Spleen (tissue), 13 donors: ENCODE measurements at places on chromosomes 4 and X. TPM values are rescaled to one million over a fixed set of nuclear protein-coding genes. Genes with fewer than 3 reads are reported as not detected.

Gene SMARCA1
- 25.3 TPM for total RNA-seq

Gene INPP4B
- 28.7 TPM for total RNA-seq

Gene LUZP4
- not detected for total RNA-seq

Gene SLIT2
- total RNA-seq, result 69.9 TPM

Gene ATP10D
- 53.0 TPM for total RNA-seq

Gene FRAS1
- total RNA-seq, result 1.9 TPM

Gene CCDC160
- 0.69 TPM for total RNA-seq

GRCh38 chr4:83251447-83251830 is 33.2 kb downstream of the COQ2 start:
- no peaks in the 10 kb centered on the region for H3K27me3 ChIP-seq
- H3K4me3 ChIP-seq, result no peak overlapping the region
- peaks cover 19% of the 10 kb centered on the region for H3K4me1 ChIP-seq

DNA sequence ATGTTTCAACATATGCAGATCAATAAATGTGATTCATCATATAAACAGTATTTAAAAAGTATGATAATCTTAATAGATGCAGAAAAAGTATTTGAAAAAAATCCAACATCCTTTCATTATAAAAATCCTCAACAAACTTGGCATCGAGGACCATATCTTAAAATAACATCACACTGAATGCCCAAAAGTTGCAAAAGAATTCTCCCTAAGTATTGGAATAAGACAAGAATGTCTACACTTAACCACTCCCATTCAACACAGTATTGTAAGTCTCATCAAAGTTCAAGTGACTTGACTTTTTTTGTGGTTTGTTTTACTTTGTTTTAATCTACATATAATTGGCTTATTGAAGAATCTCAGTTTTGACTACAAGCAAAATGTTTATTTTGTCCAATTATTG is 779.0 kb upstream of the SLIT2 start:
- H3K27me3 ChIP-seq, result no peaks in the 10 kb centered on the region
- no peak overlapping the region for H3K4me3 ChIP-seq

GRCh38 chrX:82141942-82142341 is 940.0 kb downstream of the SH3BGRL start:
- no peaks in the 10 kb centered on the region for H3K4me1 ChIP-seq
- H3K27me3 ChIP-seq, result no peaks in the 10 kb centered on the region
- no peak overlapping the region for H3K4me3 ChIP-seq
- no peak overlapping the region for H3K27ac ChIP-seq
- DNase-seq, result no peak
- H3K36me3 ChIP-seq, result no peaks in the 10 kb centered on the region

DNA sequence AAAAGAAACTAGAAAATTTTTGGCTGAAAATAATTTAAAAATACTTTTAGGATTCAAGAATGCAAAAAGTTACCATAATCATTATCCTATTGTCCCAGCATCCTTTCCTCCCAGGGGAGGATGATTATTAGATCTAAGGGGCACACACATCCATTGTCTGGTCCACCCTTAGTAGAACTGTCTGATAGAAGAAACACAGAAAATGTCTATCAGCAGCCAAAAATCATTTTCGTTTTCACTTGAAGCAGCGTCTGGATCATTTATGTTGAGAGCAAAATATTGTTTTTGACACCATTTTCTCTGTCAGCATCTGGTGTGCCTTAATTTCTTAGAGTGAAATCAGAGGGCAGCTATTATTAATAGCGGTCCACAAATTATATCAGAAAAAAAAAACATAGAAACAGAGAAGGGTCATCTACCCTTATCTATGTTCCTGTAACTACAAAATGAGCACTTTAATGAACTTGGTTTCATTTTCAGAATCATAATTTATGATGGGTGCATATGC is 446.3 kb downstream of the TRAM1L1 start:
- H3K4me1 ChIP-seq, result no peaks in the 10 kb centered on the region
- H3K4me3 ChIP-seq, result no peak overlapping the region
- H3K27ac ChIP-seq, result no peak overlapping the region
- H3K27me3 ChIP-seq, result no peaks in the 10 kb centered on the region
- H3K36me3 ChIP-seq, result no peaks in the 10 kb centered on the region

DNA sequence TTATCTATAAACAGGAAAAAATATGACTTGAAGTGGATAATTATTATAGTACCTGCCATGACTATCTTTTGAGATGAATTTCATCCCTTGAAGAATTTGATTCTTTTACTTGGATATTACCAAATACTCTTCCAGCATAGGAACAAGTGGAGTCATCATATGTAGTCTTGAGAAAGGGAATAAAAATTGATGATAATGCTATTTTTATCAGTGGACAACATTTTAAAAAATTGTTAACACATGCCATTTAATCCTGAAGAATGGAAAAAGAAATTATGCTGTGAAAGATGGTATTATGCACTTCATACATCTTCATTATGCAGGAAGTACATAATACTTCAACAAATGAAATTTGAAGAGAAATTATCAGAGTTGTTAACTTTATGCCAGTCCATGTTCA is 83.6 kb downstream of the ITIH6 start:
- DNase-seq, result no peak
- no peaks in the 10 kb centered on the region for H3K36me3 ChIP-seq
- no peak overlapping the region for H3K27ac ChIP-seq
- H3K4me1 ChIP-seq, result no peaks in the 10 kb centered on the region
- no peaks in the 10 kb centered on the region for H3K27me3 ChIP-seq

- H3K36me3 ChIP-seq, result no peaks in the 10 kb centered on the region
- H3K27me3 ChIP-seq, result peaks cover 5% of the 10 kb centered on the region
- peak within 1 kb of the TSS; percentile 68 for H3K27ac ChIP-seq
- peaks cover 35% of the 10 kb centered on the region for H3K4me1 ChIP-seq
- peak; percentile 96 for DNase-seq
Measured at GRCh38 chr4:15702941-15703403, at the start of gene BST1. Gene BST1 (plus strand): TSS chr4:15703065. CDS start chr4:15703145, 80 bp downstream.

GRCh38 chrX:110402850-110403221 is 44.2 kb downstream of the RTL9 start:
- no peaks in the 10 kb centered on the region for H3K36me3 ChIP-seq
- no peak overlapping the region for H3K27ac ChIP-seq
- no peaks in the 10 kb centered on the region for H3K27me3 ChIP-seq

GRCh38 chr4:106126062-106126461 is 189.9 kb downstream of the TBCK start:
- no peak for DNase-seq
- H3K36me3 ChIP-seq, result no peaks in the 10 kb centered on the region
- no peak overlapping the region for H3K27ac ChIP-seq
- no peaks in the 10 kb centered on the region for H3K4me1 ChIP-seq

GRCh38 chrX:55638933-55639332 is 15.7 kb downstream of the FOXR2 start:
- no peaks in the 10 kb centered on the region for H3K27me3 ChIP-seq
- H3K36me3 ChIP-seq, result no peaks in the 10 kb centered on the region
- no peak for DNase-seq

GRCh38 chr4:112214390-112215264 is 17.0 kb upstream of the AP1AR start:
- no peaks in the 10 kb centered on the region for H3K4me1 ChIP-seq
- H3K27ac ChIP-seq, result no peak overlapping the region
- H3K36me3 ChIP-seq, result no peaks in the 10 kb centered on the region
- H3K27me3 ChIP-seq, result no peaks in the 10 kb centered on the region

DNA sequence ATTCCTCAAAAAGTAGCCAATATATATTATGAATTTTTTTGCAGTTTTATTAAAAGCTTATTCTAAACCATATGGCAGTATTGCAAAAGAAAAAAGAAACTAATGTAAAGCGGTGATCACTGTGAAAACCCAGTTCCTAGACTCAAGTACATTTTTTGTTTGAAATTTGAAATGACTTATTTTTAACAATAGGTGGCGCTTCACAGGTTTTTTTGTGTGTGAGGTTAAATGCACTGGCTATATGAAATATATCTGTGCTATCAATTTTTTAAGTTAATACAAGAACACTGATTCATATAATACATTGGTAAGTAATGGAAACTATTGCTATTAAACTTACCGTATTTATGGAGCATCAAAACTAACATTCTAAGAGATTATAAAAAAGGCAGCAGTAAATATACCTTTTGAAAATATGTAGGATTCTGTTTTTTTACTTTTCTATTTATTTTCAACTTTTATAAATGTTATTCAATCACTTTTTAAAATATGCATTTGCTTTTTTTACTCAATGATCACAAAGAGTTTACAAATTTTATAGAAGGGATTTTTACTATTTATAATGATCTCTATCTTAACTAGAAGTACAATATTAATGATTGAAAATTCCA is 5.6 kb upstream of the SPRY1 start:
- H3K27ac ChIP-seq, result no peak overlapping the region
- H3K27me3 ChIP-seq, result no peaks in the 10 kb centered on the region
- no peaks in the 10 kb centered on the region for H3K4me1 ChIP-seq

DNA sequence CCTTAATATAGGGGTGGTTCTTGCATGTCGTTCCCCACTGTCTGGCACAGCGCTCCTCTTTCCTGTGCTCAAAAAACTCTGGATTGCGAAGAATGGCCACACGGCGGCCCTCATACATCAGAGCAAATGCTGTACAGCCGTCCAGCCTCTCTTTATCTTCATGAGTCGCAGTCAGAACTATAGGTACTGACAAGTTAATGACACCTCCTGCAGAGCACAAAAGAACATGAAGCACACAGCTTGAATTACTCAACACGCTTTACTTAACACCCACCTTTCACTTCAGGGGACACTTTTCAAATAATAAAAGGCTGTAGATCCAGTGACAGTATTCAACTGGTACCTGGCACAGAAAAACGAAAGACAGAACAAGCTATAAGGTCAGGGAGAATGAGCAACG is 65.3 kb downstream of the PAPSS1 start:
- no peaks in the 10 kb centered on the region for H3K27me3 ChIP-seq
- H3K4me3 ChIP-seq, result no peak overlapping the region
- peaks cover 76% of the 10 kb centered on the region for H3K36me3 ChIP-seq
- no peak overlapping the region for H3K27ac ChIP-seq

DNA sequence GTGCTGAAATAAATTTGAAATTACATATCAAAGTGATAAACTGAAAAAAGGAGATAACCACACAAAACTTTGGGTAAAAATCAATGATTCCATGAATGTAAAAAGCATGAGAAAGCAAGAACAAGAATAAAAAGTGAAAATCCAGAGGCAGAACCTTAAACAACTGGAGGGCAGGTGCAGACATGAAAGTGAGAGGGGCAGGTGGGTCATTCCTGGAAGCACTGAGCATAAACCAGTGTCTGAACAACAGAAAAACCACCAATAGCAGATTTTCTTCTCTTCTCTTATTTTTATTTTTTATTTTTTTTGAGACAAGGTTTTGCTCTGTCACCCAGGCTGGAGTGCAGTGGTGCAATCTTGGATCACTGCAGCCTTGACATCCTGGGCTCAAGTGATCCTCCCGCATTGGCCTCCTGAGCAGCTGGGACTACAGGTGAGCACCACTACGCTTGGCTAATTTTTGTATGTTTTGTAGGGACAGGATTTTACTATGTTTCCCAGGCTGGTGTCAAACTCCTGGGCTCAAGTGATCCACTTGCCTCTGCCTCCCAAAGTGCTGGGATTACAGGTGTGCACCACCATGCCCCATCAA is 46.8 kb upstream of the GPR78 start:
- H3K27me3 ChIP-seq, result no peaks in the 10 kb centered on the region
- H3K27ac ChIP-seq, result no peak overlapping the region
- H3K36me3 ChIP-seq, result no peaks in the 10 kb centered on the region
- H3K4me3 ChIP-seq, result no peak overlapping the region
- H3K4me1 ChIP-seq, result peaks cover 8% of the 10 kb centered on the region

DNA sequence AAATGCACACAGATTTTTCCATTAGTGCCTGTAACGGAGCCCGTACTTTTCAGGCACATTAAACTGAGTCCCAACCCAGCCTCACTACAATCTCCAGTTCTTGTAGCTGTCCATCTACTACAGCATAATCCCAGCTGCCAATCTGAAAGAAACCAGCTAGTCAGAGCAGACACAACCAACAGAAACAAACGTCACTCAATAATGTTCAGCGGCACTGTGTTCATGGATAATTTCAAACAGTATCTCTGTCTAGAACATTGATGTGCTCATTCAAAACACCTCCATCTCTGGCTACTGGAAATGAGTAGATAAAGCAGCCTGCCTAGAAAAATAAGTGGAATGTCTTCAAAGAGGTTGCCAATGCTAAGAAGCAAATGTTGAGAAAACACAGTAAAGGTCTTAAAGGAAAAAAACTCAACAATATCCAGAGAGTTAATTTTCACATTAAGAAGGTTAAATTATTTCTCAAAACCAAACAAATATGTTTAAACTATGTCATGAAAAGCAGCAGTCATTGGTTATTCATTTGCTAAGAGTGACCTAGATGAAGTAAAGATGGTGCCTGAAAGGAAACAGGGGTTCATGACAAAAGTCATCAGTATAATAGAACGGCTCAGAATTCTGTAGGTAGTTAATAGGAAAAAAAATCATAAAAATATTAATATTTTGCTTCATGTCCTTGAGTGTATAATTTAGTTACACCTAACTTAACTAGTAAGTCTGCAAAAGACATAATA is 245.1 kb upstream of the MAB21L2 start:
- no peaks in the 10 kb centered on the region for H3K4me1 ChIP-seq
- H3K4me3 ChIP-seq, result no peak overlapping the region
- no peak overlapping the region for H3K27ac ChIP-seq
- no peak for DNase-seq

DNA sequence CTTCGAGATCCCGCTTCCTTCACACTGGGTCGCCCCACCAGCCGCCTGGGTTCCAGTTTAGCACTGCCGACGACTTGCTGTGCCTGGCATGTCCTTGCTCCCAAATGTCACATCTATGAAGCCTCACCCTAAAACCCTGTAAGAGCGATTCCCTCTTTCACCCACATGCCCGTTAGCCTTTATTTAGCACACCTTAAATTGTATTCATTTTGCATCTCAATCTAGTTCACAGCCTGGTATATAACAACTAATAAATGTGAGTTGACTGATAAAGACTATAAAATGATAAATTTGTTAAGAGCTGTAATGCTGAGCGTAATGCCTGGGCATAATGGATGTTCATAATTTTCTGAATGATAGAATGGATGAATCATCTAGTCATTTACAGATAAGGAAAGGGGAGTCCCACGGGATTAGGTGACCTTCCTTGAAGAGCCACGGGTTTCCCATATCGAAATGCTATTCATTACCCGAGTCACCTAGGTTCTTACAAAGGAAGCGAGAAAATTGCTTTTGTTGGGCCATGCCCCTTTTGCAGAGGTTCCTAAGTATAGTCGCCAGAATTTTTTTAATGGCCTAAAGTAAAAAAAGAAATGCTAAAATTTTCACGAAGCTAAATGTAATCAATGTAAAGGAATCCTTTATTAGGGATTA is 1.1 kb upstream of the AP1S2 start:
- peaks cover 22% of the 10 kb centered on the region for H3K4me1 ChIP-seq
- H3K36me3 ChIP-seq, result no peaks in the 10 kb centered on the region
- no peak for DNase-seq
- H3K27me3 ChIP-seq, result no peaks in the 10 kb centered on the region

GRCh38 chr4:48375651-48376304 is 34.4 kb downstream of the SLAIN2 start:
- no peak overlapping the region for H3K4me3 ChIP-seq
- no peaks in the 10 kb centered on the region for H3K27me3 ChIP-seq
- no peak for DNase-seq
- peaks cover 17% of the 10 kb centered on the region for H3K4me1 ChIP-seq

- H3K27me3 ChIP-seq, result no peaks in the 10 kb centered on the region
- no peak overlapping the region for H3K4me3 ChIP-seq
- H3K36me3 ChIP-seq, result no peaks in the 10 kb centered on the region
- DNase-seq, result no peak
- no peak overlapping the region for H3K27ac ChIP-seq
Measured at GRCh38 chr4:158993891-158994290, 109.0 kb upstream of the RAPGEF2 start.
